NCI-H2029 treated with DMSO at 0.1 percent for 48 hours (cell line): ENCODE measurements at places on chromosomes 6 and 20.

DNA sequence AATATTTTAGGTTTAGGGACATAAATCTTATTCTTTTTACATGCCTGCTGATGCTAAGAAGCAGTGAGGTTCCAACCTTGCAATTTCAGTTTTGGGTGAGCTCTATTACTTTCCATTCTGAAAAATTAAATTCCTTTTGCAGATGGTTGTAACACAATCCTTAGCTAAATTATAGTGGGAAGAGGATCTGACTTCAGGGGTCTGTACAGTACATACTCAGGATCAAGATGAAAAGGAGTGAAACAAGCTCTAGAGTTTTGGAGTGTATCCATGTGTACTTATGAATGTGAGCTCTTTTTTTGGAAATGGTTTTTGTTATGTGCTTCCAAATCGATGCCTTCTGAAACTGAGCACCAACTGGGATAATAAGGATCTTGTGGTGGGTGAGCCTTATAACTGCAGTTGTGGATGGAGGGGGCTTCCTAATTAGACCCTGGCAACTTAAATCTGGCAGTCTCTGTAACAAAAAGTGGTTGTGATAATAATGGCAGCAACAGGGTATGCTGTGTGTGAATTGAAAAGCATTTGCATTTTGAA, 218.8 kb upstream of the MAP3K7 start:
- no peak for DNase-seq

- DNase-seq: no peak
Measured at GRCh38 chr6:35028781-35029769, 112.1 kb downstream of the TCP11 start.

DNA sequence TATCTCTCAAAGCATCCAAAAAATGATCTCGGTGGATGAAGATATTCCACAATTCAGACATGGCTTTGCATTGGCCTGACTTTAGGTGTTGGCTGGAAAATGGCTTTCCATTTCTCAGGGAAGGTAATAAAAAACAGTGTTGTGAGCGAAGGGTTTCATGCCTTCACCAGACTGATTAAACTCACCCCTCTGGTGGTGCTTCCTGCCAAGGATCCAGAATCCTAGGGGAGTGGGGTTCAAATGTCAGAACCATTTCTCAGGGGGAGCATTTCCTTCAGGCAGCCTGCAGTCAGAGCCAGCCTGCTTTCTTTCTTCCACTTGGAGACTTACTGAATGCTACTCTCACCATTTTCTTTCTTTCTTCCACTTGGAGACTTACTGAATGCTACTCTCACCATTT, 45.7 kb upstream of the SMIM28 start:
- DNase-seq: no peak

- no peak for DNase-seq
Measured at GRCh38 chr6:133040803-133041419, 200.2 kb upstream of the EYA4 start.

- DNase-seq: no peak
Measured at GRCh38 chr6:144335311-144335861, 50.3 kb downstream of the UTRN start.

GRCh38 chr6:148398678-148399077, 56.0 kb downstream of the SASH1 start:
- no peak for DNase-seq

GRCh38 chr20:51419231-51419630, 123.3 kb downstream of the NFATC2 start:
- DNase-seq: no peak

DNA sequence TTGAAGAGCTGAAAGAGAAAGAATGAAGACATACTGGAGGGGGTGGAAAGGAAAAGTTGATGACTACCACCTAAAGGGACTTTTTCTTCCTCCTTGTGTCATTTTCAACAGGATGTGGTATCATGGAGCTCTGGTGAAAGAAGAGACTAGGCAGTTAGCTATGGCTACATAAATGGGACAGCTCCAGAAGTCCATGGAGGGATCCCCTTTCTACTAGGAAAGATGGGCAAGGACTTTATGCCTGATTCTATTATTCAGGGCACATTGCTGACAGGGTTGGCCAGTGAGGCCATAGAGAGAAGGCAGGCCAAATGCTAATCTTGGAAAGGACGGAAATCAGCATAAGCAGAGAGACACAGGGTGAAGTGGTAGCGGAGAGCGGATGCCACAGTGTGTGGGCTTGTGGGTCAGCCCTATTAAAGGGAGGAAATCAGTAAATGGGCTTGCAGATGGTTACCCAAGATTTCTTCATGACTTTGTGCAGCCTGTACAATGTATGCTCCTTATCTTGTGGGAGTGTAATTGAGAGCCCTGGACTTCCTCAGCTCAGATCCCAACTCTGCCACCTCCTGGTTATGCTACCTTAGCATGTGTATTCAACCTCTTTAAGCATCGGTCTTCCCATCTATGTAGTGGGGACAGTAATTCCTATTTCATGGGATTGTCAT, 77.4 kb upstream of the TMEM170B start:
- DNase-seq: no peak
